ENCODE measurements at places on chromosomes 11 and 22.

GRCh38 chr22:23828800-23829680 is 9.8 kb downstream of the DERL3 start:
- no peak for DNase-seq

DNA sequence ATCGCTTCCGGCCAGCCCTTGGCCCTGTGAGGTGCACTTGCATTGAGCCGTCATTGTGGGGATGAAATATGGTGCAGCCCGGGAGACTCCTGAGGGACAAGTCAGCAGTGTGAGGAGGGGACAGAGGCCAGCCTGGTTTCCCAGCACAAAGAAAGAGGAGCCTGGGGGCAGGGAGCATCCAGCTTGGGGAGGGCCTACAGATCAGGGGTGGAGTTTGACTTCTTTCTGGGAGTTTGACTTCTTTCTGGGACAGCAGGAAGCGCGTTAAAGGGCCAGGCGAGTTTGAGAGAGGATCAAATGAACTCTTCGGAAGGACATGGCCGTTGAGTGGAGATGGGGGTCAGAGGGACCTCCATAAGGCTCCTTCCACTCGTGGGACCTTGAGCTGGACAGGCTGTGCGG is 91.9 kb downstream of the LRRC32 start:
- no peak for DNase-seq

DNA sequence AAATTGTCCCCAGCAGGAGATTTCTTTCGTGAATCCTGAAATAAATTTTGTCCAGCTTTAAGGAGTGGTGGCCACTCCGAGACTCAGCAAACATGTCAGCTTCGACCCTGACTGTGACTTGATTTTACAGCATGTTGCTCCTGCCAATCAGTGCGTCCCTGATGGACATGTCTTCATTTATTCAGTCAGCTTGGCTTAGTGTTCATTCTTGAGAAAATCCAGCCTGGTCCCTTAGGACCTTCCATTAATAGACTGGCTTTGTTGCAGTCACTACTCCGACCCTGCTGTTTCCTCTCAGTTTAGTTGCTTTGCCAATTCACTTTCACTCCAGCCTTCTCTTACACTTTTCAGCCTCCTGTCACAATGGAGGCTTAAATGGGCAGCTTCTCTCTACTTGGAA is 30.5 kb downstream of the TMPRSS5 start:
- no peak for DNase-seq

DNA sequence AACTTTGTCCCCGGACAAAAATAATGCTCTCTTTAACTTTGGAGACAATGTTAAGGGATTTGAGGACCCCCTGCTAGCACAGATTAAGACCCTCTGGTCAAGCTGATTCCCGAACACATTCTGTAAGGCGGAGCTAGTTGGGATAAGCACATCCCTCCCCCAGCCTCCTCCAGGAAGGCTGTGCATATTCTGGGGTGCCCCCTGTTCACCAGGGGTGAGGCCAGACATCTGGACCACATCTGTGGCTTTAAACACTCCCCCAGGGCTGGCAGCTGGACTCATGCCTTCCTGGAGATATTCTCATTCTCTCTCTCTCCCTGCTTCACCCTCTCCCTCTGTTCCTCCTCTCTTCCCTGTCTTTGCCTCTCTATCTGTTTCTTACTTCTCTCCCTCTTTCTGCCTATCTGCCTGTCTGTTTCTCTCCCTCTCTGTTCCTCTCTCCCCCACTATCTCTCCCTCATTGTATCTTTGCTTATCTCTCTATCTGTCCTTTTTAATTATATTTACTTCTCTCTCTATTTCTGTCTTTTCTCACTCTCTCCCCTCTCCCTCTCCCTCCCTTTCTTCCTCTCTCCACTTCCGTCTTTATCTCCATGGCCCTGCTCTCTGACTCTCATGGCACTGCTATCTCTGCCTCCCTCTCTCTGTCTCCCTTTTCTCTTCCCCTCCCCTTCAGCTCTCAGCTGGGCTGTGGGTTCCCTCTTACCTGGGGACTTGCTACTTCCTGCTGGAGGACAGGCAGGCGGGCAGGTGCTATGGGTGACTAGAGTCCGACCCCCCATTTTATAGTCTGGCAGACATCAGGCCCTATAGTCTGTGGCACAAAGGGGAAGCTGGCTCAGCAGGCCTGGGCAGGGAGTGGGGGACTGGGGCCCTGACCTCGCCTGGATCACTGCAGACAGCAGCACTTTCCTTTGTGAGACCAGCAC is at the start of gene CRYBB1:
TSS of gene CRYBB1 (minus strand) at position 757 of the 929 bp plus-strand sequence. CDS start 1,708 bp downstream, outside the sequence.
- DNase-seq: peak; percentile 39

DNA sequence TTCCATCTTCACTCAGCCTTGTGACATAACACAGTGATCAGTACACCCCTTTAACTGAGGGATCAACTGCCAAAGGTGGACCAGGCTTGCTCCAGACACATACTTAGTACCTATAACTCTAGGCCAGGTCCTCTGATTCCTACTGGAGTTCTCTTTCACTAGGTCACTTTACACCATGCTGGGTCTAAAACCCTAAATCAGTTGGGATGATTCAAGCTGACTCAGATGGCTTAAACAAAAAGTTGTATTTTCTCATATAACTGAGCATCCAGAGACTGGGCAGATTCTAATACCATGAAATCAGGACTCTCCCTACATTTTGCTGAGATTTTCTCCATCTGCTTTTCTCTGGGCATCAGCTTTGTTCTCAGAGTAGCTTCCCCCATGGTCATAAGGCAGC is 26.0 kb upstream of the FLI1 start:
- DNase-seq: no peak

DNA sequence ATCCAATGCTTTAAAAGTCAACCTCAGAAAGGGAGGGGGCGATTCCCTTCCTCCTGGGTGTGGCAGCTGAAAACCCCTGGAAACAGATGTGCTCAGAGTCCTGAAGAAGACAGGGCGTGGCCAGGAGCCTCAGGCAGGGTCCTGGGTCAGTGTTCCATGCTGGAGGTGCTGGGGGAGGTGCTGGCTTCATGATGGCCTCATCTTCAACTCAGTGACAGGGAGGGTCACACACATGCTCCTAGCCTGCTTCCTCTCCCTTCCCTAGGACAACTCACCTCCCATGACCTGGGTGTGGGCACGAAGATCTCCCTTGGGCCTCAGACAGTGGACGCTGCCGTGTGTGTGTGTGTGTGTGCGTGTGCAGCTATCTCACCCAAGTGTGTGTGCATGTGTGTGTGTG is 245.6 kb upstream of the B3GAT1 start:
- DNase-seq: no peak

DNA sequence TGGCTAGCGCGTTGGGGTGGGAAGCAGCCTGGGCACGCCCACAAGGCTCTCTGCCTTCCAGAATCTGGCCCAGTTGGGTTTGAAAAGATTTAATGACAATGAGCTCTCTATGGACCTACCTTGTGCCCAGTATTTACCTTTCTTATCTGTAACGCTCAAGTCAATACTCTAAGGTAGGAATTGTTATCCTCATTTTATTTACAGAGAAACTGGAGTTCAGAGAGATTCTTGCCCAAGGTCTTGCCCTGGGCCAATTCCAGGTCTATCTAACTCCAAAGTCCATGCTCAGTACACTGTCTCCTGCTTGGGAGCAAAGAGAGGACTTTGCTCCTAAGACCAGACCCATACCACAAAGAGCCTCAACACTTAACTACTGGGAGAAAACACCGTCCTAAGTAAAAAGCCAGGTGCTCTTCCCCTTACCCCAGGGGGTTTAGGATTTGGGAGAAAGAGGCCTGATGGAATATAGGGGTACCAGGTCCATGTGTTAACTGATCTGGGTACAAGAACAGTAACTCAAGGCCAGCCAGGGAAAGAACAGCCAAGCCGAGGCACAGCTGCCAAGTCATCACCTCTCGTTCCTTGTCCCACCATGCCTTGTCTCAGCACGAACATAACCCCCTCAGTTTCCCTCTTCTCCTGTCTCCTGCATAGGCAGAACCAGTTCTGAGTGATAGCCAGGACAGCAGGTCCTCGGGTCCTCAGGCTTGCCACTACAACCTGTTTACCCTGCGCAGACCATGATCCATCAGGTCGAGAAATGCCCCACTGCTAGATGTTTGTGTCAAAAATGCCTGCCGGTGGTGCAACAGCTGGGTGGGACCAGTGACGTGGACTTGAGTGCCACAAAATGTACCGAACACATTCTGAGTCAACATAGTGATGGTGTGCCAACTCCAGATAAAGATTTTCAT is 14.6 kb downstream of the APOA4 start:
- DNase-seq: no peak

GRCh38 chr11:70415642-70416395 is 17.5 kb downstream of the CTTN start:
- peak; percentile 85 for DNase-seq

- no peak for DNase-seq
These were observed 79.1 kb upstream of the KCNQ1OT1 start for GRCh38 chr11:2778630-2779498.

GRCh38 chr11:10302744-10303557 is 1.9 kb upstream of the ADM start:
- peak; percentile 89 for DNase-seq

DNA sequence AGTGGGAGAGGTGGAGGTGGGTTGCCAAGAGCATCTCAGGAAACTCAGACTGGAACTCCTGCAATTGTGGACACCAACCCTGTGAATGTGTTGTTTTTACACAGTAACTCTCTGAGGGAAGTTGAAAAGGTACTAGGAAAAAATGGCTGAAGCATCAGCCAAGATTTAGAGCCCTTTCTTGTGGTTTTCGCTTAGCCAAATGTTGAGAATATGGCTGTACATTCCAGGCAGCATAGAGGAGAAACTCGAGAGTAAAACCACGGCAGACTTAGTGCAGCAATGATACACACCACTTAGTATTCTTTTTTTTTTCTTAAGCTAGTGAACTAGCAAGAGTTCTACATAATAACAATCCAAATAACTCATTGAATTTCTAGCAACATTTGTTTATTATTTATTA is 309.7 kb upstream of the MTNR1B start:
- no peak for DNase-seq

DNA sequence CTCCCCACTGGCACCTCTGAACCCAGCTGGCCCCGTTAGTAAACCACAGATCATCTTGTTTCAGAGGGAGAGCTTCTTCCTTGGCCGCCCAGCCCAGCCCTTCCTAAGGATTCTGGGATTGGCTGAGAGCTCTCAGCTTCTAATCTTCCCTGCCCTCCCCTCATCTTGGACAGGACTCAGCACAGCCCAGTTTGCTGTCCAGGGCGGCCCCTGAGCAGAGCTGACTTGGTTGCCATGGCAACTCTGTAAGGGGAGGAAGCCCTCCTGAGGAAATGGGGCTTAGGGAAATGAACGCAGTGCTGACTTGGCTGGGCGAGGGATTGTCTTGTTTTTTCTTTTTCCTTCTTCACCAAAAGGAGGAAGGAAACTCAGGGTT is 4.6 kb downstream of the APOL4 start:
- DNase-seq: peak; percentile 24

- DNase-seq: no peak
These were observed at the start of gene MPPED1 for GRCh38 chr22:43411869-43412807. MPPED1 (plus strand) TSS chr22:43412014; CDS start chr22:43424986, 12,972 bp downstream.

GRCh38 chr22:50112151-50113118 is 22.6 kb downstream of the MOV10L1 start:
- DNase-seq: peak; percentile 29

- DNase-seq: no peak
These were observed 58.3 kb downstream of the GRIK4 start for GRCh38 chr11:120569861-120570260.

- peak; percentile 73 for DNase-seq
These were observed 11.2 kb downstream of the KREMEN1 start for GRCh38 chr22:29083933-29084591.

GRCh38 chr22:30287648-30288418 is 1.5 kb downstream of the CASTOR1 start:
- peak; percentile 78 for DNase-seq

DNA sequence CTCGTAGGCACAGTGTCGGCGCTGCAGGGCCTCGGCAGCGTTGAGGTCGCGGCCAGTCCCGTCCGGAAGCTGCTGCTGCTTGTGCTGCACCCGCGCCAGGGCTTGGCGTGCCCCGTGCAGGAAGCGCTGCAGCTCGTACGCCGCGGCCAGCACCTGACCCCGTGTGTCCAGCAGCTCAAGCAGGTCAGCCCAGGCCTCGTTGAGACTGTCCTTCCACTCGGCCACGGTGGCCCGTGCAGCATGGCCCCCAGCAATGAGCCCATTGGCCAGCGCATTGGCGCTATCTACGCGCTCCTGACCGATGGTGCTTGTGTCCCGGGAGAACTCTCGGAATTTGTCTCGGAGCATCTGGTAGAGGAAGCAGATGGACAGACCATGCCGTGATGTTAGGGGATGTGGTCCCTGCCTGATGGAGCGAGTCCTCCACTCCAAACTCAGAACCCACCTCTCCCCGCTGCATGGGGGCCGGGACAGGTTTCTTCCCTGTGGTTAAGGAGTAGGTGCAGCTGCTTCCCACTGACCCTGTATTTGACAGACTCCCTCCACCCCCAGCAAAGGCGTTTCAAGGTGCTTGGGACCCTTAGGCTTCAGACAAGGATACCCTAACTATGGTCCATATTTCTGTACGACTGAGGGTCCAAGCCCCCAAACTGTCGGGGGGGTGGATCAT is 13.8 kb upstream of the RBM4B start:
- no peak for DNase-seq

DNA sequence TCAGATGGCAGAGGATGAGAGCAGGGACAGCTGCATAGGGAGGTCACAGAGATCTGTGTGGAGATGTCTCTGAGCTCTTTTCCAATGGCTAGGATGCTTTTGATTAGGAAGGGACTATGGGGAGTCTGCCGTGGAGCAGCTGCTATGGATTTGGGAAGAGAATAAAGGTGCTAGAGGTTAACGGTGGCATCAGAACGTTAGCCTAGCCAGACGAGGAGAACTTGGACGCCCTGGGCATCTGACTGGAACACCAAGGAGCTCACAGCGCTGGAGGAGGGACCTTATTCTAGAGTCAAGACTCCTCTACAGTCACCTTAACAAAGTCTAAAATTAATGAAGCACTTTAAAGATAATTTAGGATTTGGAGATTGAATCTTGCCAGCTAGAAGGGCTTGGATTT is 157.2 kb upstream of the B3GAT1 start:
- DNase-seq: no peak

GRCh38 chr11:3920148-3920852 is 64.8 kb downstream of the STIM1 start:
- peak; percentile 92 for DNase-seq

- DNase-seq: no peak
These were observed 47.2 kb downstream of the CHRDL2 start for GRCh38 chr11:74683941-74684481.

- no peak for DNase-seq
These were observed 309.2 kb downstream of the BRD1 start for GRCh38 chr22:49518436-49518970.

DNA sequence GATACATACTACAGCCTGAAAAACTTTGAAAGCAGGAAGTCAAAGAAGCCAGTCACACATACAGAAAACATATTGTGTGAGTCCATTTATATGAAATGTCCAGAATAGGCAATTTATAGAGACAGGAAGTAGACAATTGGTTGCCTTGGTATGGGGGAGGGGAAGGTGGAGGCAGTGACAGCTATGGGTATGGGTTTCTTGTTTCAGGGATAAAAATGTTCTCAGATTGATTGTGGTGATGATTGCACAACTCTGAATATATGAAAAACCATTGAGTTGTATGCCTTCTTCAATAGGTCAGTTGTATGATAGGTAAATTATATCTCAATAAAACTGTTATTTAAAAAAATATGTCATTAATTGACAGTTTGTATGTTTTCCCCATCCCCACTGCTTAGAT is 137.6 kb downstream of the SNX19 start:
- no peak for DNase-seq

GRCh38 chr11:113105592-113105991 is 144.4 kb downstream of the NCAM1 start:
- DNase-seq: no peak

Measured in CD14-positive monocyte (primary cell).